ENCODE measurements at places on chromosomes 2 and 18.

- DNase-seq: no peak
Observed at GRCh38 chr2:232480201-232481190, 7.1 kb downstream of the ECEL1 start.

GRCh38 chr2:175371378-175371777 lies 189.9 kb upstream of the ATP5MC3 start:
- DNase-seq: no peak

DNA sequence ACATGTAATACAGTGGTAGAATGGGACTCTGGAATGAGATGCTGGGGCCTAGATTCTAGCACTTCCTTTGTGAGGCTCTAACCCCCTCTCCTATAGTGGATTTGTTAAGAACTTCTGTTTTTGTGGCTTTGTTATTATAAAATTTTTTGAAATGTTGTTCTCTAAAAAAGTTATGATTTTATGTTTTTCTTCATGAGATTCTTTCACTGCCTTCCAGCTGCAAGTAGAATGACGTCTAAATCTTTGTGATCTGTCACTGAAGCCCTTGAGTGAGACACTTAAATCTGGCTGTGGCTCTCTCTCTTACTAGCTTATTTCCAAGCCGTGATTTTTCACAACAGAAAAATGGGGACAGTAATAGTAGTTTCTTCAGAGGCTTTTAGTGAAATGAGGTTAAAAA lies 1.6 kb downstream of the CASP8 start:
- no peak for DNase-seq

DNA sequence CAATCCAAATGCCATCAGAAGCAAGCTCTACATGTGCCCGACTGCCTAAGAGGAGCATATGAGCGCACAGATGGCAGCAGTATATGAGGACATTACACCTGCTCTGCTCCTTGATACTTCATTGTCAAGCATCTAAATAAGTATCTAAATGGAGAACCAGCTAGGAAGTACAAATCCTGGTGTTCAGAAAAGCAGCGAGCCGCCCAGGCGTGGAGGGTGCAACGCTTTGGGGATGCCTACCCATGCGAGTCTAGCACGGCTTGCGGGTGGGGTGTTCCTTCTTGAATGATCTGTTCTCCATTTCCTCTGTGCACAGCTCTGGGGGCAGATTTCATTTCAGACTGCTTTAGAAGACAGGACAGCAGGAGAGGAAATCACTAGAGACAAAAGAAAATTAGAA lies 63.0 kb upstream of the BCL2L11 start:
- DNase-seq: no peak

DNA sequence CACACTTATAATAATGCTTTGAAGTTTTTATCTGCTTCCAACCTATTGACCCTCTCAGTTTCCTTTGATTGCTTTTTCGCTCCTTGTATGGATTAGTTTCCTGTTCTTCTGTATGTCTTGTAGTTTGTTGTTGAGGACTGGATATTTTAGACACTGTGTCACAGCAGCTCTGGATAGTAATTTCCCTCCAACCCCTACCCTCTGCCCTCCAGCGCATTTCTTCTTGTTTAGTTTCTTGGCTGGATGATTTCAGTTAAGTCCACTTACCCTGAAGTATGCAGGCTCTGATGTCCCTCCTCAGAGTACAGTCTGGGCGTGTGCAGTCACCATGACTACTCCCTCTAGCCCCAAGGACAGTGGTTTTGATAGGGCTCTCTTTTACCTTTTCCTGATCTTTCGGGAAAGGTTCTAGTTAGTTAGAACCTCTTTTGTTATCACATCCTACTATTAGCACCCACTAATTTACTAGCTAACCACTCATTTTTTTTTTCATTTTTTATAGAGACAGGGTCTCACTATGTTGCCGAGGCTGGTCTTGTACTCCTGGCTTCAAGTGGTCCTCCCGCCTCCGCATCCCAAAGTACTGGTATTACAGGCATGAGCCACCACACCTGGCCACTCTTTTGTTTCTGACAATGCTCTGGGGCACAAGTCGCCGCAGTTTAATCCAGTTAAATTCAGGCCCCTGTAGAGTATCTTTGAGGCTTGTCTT lies 16.3 kb upstream of the LYG1 start:
- DNase-seq: no peak

DNA sequence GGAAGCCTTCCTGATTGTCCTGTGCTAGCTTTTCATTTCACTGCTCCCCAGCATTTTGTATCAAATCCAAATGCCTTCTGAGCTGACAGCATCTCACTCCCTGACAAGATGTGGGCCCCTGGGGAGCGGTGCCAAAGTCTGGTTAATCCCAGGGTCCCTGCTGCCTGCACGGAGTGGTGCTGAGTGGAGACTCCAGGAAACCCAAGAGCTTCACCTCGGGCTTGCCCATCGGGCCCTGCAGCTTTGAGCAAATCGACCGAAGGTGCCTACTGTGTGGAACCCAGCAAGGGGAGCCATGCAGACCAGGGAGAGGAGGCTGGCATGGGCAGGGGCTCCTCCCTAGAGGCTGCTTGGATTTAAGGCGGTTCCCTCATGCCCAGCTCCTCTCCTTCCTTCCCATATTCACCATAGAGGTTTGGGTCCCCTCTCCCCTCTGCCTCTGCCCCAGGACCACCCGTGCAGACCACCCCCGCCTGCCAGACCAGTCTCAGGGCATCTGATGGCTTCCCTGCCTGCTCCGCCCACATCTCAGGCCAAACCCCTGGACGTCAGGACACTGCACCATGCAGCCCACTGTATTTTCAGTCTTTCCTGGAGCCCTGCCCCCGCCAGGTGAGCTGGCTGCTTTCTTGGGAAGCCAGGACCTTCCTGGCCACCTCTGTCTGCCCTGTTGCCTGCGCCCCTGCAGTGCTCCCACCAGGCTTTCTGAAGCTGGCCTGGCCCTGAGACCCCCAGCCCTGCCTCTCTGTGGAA lies 37.8 kb downstream of the RRM2 start:
- DNase-seq: no peak

DNA sequence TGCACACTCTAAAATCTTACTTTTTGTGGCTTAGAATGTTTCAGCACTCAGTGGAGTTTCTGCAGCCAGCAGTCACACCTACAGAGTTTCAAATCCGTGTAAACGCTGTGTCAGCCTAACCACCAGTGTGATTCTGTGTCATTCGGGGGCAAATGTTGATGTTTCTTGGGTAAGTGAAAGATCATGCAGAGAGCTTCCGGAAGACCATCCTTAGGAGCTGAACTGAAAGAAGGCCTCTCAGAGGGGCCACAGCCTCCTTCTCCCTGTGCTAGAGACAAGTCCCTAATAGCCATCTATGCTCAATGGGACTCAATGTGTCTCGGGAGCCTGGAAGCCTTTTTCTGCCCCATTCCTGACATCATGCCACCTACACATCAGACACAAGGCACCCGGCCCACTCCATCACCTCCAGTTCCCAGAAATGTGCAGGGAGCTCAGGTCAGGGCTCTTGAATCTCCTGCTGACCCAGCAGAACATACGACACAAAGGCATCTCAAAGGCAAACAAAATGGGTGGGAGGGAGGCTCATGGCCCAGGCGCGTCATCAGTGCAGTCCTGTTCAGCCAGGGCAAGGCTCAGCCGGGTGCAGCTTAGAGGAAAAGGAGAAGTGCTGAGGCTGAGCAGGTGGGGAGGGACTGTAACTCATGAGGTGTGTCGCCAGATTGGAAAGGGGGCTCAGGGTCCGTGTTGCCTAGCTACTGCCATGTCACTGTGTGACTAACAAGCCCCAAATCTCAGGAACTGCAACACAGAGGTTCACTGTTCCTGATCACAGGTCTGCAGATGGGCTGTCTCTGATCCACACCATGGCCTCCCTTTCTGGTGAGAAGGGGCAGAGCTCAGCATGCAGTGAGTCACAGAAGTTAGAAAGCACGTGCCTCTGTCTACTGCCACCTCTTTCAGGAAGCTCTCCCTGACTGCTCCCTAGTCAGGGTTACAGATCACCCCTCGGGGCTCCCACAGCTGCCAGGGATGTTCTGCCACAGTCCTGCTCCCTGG lies 82.0 kb downstream of the SMAD7 start:
- DNase-seq: no peak

- DNase-seq: no peak
Observed at GRCh38 chr18:4198956-4199355, 256.2 kb downstream of the DLGAP1 start.

DNA sequence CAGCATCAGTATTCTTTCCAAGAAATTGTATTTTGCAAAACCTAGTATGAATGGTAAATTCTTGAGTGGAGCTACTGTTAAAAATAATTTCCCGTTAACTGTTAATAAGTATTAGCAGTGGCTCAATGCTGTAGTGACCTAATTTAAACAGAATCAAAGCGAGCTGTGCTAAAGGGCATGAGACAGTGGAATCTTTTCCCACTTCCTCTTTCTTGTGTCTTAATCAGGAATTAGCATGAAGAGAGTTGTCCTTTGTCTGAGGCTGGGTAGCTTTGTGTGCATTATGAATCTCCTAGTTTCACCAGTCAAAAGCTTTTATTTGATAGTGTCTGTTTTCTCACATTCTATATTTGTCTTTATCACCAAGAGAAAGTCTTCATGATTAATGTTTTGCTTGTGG lies 298.8 kb upstream of the GCFC2 start:
- no peak for DNase-seq

DNA sequence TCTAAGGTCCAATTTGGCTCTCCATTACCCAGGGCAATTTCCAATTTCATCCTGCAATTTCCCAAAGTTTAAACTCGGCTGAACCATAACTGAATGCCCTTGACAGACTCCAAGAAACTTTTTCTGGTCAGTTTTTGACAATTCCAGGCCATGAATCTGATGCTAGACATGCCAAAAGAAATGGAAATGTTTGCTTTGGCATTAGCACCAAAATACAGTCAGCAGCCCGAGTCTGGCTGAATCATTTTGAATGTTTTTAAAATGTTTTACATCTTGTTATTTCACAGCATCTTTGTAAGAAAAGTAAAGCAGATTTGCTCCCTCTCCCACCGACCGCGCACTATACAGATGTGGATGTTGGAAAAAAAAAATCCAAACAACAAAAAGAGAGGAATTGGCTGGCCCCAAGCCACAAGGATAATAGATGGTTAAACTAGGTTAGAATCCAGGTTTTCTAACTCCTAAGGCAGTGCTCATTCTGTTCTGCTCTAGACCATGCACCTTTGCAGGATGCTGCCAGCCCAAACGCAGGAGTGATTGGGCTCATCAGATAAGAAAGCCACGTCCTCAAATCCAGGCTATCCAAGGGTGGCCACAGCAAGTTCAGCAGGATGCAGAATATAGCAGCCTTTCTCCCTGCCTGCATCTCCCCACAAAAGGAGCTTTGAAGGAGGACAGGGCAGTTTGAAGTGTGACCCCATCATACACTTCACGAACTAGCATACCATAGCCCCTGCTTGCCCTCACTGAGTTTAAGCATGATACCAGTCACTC lies 167.5 kb downstream of the ALK start:
- no peak for DNase-seq

GRCh38 chr18:42053188-42053781 lies 98.3 kb downstream of the PIK3C3 start:
- peak; percentile 75 for DNase-seq

- DNase-seq: no peak
Observed at GRCh38 chr2:121185571-121186074, 99.4 kb downstream of the TFCP2L1 start.

GRCh38 chr2:150432312-150432625 lies 55.2 kb downstream of the RND3 start:
- no peak for DNase-seq

DNA sequence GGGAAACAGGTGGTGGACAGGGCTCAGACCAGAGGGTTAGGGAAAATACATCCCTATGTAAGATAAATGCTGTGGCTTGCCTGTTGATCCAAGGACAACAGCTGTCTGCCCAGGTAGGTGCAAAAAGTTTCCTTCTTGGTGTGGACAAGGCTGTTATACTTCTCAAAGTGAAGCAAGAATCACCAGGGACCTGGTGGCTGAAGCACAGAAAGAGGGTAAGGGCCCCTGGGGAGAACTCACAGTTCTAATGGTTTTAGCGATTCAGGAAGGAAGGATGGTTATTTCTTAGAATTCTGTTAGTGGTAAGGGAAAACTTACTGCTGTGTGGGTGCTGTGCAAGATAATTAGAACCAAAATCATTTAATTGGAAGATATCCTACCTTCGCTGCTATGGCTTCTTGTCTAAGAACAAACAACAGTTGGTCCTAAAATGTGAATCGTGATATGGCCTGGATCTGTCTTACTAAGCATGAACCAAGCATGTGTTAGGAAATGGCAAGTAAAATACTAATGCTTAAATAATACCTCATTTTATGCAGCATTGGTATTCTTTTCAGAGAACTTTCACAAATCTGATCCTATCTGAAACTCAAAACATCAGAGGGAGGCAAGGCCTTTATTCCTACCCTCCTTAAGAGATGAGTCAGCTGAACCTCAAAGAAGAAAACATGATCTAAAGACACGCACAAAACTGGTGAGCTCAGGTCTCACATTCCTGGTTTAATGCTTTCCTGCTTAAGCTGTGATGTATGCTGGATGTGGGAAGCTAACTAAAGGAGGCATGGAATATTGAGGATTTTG lies 159.2 kb upstream of the THUMPD2 start:
- DNase-seq: no peak

- no peak for DNase-seq
Observed at GRCh38 chr2:223972656-223973102, 15.4 kb downstream of the MRPL44 start.

GRCh38 chr2:9196637-9197036 lies 10.0 kb upstream of the ASAP2 start:
- no peak for DNase-seq

DNA sequence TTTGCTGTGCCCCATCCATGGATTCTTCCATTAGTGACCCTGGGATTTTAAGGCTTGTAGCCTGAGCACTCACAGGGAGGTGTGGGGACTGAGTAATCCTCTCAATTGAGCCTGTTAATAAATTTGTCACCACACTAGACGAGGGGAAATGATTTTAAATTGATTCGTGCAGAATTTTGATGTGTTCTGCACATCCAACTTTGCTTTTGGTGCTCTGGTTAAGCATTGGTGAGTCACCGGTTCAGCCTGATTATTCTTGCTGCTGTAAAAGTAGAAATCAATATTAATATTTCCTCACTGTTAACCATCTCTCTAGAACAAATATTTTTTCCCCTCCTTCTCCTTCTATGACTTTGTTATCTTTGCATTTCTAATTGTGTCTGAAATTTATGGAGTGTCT lies 482.0 kb downstream of the TSN start:
- DNase-seq: no peak

DNA sequence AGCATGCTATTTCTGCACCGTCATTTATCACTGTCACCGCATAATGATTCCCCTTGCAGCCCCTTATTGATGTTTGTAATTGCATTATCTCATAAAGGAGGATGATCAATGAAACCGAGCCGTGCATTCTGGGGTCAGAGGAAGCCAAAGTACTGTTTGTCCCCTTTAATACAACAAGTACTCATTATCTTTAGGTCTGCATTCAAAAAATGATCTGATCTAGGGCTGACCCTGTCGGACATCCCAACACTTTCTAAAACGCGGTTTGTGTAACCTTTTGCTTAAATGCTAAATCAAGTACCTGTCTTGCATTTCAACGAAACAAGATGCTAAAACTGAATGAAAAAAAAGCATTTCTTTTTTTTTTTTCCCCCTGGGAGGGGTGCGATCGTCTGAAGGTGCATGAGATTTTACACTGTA lies 143.8 kb downstream of the MEIS1 start:
- DNase-seq: peak; percentile 16

DNA sequence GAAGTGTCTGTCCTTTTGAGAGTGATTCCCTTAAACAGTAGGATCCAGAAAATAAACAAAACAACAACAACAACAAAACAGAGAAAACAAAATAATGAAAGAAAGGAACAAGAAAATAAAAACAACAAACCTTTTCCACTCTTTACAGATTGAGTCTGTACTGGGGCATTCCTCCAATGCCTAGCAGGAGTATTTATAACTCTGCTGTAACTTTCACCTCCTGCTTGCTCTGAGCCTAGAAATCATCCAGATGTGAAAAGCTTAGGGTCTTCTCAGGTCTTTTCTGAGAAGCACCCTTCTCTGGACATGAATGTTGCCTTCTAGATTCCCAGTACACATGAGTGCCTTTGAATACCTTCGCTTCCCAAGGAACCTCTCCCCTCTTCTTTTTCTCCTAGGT lies 1239.4 kb downstream of the CNTNAP5 start:
- DNase-seq: no peak
